ENCODE measurements at places on chromosomes 4 and X.

DNA sequence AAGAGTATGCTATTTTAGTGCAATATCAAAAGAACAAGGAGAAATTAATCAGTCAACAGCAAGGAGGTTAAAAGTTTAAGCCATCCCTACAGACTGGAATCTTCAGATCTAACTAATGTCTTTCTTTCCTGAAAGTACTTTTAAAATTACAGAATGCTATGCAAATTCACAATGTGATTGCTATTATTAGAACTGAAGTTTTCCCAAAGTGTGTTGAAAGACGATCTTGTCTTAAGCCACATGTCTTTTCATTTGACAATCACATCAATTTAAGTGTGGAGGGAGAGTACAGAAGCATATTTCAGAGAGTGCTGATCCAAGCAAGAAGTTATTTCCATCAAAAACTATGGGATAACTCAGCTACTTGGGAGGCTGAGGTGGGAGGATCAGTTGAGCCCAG is 64.7 kb upstream of the TNIP3 start:
- no peak for DNase-seq

DNA sequence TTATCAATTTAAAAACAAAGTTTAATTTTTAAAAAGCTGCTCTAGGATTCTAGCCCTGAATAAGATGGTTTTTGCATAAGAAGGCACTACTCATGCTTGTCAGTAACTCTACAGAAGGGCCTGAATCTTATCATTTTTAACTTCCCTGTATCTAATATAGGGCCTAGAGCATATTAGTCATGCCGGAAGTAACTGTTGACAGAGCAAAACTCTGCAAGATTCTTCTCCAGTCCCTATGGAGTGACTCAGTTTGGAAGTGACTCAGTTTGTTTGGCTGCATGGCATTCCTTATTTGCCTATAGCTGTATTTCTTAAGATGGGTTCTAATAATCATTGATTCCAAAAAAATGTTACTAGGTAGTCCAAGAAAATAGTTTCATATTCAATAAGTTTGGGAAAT is 431.8 kb upstream of the HTR2C start:
- no peak for DNase-seq

DNA sequence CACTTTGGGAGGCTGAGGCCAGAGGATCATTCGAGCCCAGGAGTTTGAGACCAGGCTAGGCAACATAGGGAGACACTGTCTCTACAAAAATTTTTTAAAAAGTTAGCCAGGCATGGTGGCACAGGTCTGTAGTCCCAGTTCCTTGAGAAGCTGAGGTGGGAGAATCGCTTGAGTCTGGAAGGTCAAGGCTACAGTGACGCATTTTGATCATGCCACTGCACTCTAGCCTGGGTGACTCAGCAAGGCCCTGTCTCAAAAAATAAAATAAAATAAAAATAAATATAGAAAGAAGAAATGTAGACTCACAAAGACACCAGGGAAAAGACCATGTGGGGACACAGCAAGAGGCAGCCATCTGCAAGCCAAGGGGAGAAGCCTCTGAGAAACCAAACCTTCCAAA is 42.3 kb upstream of the SLC7A3 start:
- DNase-seq = no peak

GRCh38 chr4:1783970-1784369 is 9.1 kb upstream of the FGFR3 start:
- no peak for DNase-seq

- DNase-seq = no peak
Measured at GRCh38 chrX:53724872-53725271, 38.4 kb upstream of the HUWE1 start.

DNA sequence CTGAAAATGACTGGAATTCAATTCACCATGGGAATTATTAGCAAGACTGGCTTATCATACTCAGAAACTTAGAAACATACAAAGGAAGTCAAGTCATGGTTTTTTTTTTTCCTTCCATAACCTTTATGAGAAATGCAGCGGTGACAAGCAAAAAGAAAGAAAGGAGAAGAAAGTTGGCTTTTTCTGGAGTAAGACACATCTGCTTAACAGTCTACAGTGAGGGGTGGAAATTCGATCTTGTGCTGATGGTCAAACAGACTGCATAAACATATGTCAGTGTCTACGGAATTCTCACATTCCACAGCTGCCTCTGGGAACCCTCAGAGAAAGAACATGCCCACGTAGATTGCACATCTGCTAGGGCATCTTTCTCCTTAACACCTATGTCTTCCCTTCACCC is 54.6 kb downstream of the PROM1 start:
- no peak for DNase-seq

- DNase-seq = no peak
Measured at GRCh38 chr4:180437601-180438000, 1805.6 kb upstream of the TENM3 start.

DNA sequence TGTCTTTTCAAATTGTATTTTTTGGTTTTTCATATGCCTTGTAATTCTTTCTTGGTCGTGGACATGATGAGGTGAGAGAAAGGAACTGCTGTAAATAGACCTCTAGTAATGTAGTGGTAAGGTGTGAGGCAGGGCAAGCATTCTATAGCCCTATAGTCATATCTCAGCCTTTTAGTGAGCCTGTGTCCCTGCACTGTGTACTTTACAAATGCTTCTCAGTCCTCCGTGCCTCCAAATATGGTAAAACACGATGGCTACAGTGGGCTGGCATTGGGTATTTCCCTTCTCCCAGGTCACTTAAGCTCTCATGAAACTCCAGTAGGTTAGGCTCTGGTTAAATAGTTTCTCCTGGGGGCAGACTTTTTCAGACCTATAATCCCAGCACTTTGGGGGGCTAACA is 57.9 kb upstream of the PLS3 start:
- DNase-seq = no peak

- no peak for DNase-seq
Measured at GRCh38 chr4:139243448-139244365, 36.3 kb downstream of the MGARP start.

GRCh38 chr4:5014007-5014682 is 5.1 kb downstream of the CYTL1 start:
- DNase-seq = no peak

GRCh38 chr4:47741200-47741599 is 96.7 kb downstream of the CORIN start:
- DNase-seq = no peak

DNA sequence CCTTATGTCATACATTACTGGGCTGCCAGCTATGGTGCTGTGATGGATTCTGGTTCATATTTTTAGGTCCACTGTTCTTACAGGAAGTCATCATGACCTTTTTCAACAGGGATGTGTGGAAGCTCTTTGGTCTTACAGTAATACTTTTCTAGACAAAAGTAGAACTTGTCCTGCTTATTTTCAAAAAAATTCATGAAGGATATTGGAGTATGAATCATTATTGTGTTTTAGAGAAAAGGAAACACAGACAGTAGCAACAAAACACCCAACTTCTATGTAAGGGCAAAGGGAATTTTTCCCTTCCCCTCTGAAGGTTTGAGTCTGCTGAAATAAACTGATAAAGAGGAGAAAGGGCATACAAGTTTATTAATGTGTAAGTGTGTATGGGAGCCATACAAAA is 54.7 kb upstream of the FAM9C start:
- no peak for DNase-seq

GRCh38 chr4:123348946-123349345 is 47.6 kb upstream of the SPRY1 start:
- DNase-seq = no peak

- no peak for DNase-seq
Measured at GRCh38 chrX:19532709-19533108, 17.4 kb upstream of the MAP3K15 start.

DNA sequence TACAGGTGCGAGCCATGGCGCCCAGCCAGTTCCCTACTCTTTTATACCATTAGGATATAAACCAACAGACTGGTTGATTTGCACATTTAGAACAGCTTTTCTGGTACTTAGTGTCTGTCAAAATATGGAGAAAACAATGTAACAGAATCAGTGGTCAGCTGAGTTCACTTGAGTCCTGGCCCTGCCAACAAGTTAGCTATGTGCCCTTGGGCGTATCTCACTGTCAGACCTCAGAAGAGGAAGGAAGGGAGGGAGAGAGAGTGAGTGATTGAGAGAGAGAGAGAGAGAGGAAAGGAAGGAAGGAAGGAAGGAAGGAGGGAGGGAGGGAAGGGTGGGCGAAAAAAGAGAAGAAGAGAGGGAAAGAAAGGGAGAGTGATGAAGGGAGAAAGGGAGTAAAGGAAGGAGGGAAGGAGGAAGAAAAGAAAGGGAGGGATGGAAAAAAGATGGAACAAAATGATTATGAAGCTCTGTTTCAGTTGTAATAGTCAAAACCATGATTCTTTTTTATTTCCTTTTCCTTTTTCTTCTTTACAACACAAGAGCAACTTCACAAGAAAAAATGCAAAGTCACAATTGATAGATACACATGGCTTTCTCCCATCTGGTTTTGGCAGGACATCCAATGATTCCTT is 55.7 kb upstream of the PDGFRA start:
- DNase-seq = no peak

- no peak for DNase-seq
Measured at GRCh38 chr4:107850438-107850837, 25.7 kb downstream of the SGMS2 start.

DNA sequence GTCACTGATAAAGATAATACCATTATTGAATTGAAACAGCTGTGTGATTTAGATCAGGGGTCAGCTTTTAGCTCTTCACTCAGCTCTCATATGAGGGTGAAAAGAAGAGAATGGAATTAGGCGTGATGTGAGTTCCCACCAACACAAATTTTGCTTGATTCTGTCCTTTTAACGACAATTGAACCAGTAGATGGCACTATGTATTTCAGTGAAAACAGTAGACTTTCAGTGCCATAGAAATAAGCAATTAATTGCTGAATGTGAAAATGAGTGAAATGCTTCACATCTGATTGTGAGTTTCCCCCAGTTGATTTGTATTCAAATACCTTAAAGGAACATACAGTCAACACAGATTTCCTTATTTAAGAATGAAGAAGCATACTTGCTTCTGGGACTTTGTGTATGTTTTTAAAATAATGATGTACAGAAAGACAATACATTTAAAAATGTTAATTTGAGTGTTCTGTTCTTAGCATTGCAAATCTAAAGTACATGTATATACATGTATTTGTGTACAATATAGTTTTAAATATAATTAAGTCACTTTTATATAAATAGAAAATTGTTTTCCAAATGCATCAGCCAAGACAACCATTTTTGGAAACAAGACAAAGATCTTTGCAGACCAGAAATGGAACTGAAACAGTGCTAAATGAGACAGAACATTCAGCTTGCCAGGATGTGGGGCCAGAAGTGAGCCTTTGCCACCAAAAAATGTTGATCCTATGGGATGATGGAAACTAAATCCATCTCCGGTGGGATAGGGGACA is 178.8 kb downstream of the SNCA start:
- no peak for DNase-seq

DNA sequence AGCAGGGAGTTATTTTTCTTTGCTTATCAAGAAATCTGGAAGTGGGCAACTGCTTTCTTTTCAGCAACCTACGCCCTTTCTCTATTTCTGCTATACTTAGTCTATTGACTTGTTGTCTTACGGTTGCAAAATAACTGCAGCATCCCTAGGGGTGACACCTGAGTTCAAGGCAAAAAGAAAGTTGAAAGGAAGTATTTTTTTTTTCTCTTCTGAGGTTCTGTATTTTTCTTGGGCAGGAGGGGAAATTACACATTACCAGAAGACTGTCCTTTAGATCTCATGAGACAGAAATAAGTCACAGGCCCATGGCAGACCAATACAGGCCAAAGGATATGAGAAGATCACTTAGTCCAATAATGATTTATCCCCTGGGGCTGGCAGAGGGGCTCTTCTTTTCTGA is 204.7 kb upstream of the CASK start:
- no peak for DNase-seq

- DNase-seq = no peak
Measured at GRCh38 chrX:108285918-108286317, 152.3 kb downstream of the COL4A6 start.

DNA sequence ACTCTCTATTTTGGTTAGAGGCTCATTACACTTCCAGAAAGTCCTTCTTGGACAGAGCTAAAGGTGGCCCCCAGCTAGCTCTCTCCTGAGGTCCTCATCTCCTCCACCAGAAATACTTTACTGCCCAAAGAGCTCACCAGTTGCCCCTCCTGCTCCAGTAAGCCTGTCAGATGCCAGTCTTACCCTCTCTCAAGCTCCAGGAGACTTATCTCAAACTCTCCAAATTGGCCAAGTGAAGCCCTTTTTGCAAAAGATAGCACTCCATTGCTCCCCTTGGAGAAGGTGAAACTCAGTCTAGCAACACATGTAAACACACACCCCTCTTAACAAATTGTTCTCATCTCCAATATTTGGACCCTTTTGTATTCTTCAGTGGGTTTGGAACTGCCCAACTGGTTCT is 128.5 kb downstream of the ZNF330 start:
- DNase-seq = no peak

- no peak for DNase-seq
Measured at GRCh38 chr4:8494218-8494617, 53.6 kb downstream of the TRMT44 start.

GRCh38 chr4:151665022-151665784 is 95.6 kb downstream of the GATB start:
- DNase-seq = no peak

GRCh38 chr4:75189711-75190335 is 256.9 kb downstream of the PARM1 start:
- no peak for DNase-seq

DNA sequence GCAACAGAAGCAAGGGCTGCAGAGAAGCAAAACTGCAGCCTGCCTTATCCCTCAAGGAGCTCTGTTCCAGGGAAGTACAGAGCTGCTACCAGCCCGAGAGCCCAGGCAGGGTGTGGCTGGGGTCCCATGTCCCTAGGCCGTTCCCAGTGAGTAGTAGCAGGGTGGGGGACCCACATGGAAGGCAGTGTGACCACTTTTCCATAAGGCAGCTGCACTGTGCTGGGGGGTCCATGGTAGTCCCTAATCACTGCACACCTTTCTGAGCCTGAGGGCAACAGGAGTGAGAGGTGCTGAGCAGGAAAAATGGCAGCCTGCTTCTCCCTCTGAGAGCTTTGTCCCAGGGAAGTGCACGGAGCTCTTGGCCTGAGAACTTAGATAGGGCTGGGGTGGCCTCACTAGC is 135.9 kb downstream of the SH3BGRL start:
- no peak for DNase-seq

- no peak for DNase-seq
Measured at GRCh38 chr4:13903901-13904300, 276.4 kb upstream of the BOD1L1 start.

DNA sequence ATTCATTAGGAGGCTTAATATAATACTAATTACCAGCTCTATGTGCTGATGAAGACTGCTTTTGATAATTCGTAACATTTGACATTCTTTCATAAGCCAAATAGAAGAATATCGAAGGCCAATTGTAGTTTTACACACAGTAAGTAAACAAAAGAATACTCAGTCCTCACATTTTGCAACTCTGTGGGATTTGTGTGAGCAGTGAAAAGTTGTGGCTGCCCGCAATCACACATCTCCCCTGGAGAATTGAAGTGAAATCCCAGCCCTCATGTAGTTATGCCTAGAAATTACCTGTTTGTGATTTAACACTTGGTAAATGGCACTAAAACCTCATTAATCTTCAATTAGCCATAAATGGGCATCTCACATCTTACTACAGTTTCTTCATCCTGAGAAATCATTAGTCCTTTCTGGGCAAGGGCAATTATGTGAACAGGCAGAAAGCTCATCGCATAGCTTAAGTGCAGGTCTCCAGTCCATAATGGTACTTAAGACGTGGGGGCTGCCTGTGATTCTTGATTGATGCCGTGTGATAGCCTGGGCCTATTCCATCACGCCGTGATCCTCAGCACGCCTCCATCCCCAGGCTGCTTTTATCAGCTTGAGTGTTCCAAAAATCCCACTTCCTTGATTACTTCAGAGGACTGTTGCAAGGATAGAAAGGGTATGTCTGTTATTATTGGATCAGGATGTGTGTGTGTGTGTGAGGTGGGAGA is 97.9 kb upstream of the METTL14 start:
- DNase-seq = no peak
